ENCODE measurements at places on chromosomes 1 and 21. TPM values are rescaled to one million over a fixed set of nuclear protein-coding genes. Genes with fewer than 3 reads are reported as not detected.

Gene GNG5
- total RNA-seq = 119 TPM

Gene ADAMTS1
- not detected for total RNA-seq

Gene CCDC27
- not detected for total RNA-seq

Gene CHIA
- not detected for total RNA-seq

Gene INAVA
- total RNA-seq = not detected

Gene LRRC38
- total RNA-seq = not detected

Gene CYP4Z1
- total RNA-seq = not detected

Gene RHEX
- total RNA-seq = not detected

Gene NPHS2
- total RNA-seq = not detected

Gene ATP1A4
- total RNA-seq = not detected

Gene ZNF124
- total RNA-seq = 21.5 TPM

Gene TNFRSF8
- total RNA-seq = 1.9 TPM

Gene KCNJ9
- total RNA-seq = 0.04 TPM

Gene SCCPDH
- total RNA-seq = 46.3 TPM

Gene SLC6A17
- 0.10 TPM for total RNA-seq

Gene RCSD1
- total RNA-seq = 56.4 TPM

Gene UBL4B
- not detected for total RNA-seq

Gene TRIM67
- not detected for total RNA-seq

Gene SSX2IP
- total RNA-seq = 13.1 TPM
